Pancreas (tissue), 10 donors: ENCODE measurements at places on chromosomes 12 and 14. TPM values are rescaled to one million over a fixed set of nuclear protein-coding genes. Genes with fewer than 3 reads are reported as not detected.
A peak's percentile ranks its signal among the peaks of the same experiment; 100 is the strongest.

DNA sequence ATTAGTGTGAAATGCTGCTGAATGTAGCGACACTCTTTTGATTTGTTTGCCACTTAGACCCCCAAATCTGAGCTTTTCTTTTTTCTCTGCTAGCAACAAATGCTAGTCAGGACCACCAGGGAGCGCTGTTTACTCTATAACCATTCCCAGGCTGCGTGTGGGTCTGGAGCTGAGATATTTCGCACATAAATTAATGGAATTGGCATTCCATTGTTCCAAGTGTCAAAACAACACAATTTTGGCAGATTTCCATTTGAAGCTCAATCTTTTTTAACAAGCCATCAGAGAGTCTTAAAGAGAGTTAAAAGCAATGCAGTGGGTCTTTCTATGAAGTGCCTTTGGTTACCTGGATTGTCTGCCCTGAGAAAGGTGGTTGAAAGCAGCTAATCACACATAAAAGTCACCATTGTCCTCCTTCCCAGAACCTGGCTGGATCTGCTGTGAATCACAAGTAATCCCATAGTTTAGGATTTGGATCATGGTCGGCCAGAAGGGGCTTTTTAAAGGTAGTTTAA, 7.4 kb upstream of the TMEM132C start:
- H3K27me3 ChIP-seq: no peaks in the 10 kb centered on the region
- no peak overlapping the region for H3K27ac ChIP-seq
- no peak for DNase-seq
- H3K36me3 ChIP-seq: no peaks in the 10 kb centered on the region

DNA sequence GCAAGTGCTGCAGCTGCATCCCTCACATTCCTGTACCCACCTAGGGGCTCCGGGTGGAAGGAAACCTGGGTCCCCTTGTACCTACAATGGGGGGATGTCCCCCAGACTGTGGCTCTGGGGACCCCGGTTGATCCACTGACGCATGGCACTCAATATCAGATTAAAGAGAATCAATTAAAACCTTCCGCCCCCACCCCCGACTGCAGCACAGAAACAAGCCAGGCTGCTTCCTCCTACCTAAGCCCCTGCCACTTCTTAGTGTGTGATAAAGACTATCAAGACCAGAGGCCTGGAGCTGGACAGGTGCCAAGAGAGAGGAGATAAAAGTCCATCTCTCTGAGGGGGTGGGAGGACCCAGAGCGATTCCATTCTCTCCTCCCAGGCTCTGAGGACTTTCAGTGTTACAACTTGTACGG, 28.2 kb upstream of the RPLP0 start:
- H3K4me1 ChIP-seq: peaks cover 52% of the 10 kb centered on the region
- peak overlapping the region; percentile 90 for H3K27ac ChIP-seq
- H3K27me3 ChIP-seq: no peaks in the 10 kb centered on the region
- no peaks in the 10 kb centered on the region for H3K36me3 ChIP-seq
- DNase-seq: no peak

DNA sequence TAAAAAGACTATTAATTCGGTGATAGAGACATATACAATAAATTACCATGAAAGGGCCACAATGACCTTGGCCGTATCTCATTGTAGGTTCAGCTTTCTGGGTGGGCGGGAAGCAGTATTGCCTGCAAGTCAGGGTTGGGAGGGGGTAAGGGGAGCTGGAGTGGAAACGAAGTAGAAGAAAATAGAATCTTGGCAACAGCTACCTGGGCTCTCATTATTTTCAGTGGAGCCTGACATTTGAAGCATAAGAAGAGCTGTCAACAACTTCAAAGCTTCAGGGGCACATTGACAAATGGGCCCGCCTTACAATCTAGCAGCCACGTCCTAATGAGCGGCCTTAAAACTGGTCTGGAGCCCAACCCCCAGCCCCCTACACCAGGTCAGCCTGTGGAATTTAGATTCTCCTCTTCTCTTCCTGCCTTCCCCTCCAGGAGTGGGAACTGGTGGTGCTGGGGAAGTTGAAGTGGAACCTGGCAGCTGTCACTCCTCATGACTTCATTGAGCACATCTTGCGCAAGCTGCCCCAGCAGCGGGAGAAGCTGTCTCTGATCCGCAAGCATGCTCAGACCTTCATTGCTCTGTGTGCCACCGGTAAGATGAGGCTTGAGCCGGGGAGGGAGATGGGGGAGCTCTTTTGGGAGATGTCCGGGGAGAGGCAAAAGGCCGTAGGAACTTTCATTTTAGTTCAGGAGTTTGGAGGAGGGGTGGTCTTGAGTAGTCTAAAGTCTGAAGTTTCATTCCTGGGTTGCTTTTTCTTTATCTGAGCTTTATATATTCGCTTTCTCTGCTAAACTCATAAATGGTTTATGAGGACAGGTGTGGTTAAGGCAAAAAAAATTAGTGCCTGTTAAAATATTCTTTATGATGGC, 5.0 kb downstream of the CCND2 start:
- no peak for DNase-seq
- no peak overlapping the region for H3K27ac ChIP-seq
- peaks cover 13% of the 10 kb centered on the region for H3K4me1 ChIP-seq
- no peaks in the 10 kb centered on the region for H3K27me3 ChIP-seq

- H3K36me3 ChIP-seq: no peaks in the 10 kb centered on the region
- DNase-seq: no peak
These were observed 50.2 kb downstream of the RAB35 start for GRCh38 chr12:120066341-120066740.

DNA sequence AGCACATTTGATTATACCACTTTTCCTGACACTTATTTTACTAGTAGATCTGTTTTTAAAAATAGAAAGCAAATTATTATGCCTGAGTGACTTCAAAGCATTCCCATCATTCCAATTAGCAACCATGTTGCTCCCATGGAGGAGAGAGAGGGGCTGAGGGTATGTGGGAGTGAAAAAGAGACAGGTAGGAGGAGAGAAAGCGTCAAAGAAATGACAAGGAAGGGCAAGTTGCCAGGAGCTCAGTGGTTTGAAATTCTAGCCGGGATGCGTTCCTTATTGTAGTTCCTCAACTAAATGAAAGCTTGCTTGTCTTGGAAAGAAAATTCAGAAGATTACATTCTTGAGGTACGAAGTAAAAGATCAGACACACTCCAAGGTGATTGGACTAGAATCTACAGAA, 92.4 kb upstream of the PKP2 start:
- DNase-seq: no peak
- no peaks in the 10 kb centered on the region for H3K36me3 ChIP-seq
- no peak overlapping the region for H3K4me3 ChIP-seq
- H3K27ac ChIP-seq: no peak overlapping the region

DNA sequence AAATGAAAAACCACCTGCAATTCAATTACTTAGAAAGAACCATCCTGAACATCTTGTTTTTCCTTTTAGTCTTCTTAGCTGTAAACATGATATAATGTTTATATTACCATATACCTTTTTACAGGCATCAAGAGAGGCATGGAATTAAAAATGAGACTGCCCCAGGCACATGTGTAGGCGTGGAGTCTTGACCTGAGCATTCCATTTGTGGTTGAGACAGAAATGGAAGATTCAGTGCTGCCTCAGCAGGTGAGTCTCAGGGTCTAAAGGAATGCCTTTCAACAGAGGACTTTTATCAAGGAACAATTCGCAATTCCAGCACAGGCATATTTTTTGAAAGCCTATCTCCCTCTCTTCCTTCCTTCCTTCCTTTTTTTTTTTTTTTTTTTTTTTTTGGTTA, 8.0 kb upstream of the NANOGNB start:
- no peak overlapping the region for H3K27ac ChIP-seq
- DNase-seq: no peak
- no peaks in the 10 kb centered on the region for H3K4me1 ChIP-seq
- no peaks in the 10 kb centered on the region for H3K36me3 ChIP-seq

DNA sequence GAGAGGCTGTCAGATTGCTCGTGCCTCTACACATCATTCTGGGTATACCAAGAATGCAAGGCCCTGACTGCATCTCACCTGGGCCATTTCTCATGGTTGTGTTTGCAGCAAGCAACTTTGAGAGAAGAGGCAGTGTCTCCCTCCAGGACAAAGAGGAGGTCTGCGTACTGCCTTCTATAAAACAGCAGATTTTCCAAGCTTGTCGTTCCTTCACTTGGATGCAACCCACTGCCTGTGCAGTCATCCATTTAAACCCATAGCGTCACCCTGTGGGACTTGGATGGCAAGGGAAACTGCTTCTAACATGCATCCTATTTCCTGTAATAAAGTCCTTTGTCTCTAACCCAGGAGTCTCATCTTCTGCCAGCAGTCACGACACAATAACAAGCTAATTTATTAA, 1.3 kb downstream of the POMT2 start:
- peaks cover 6% of the 10 kb centered on the region for H3K4me1 ChIP-seq
- no peaks in the 10 kb centered on the region for H3K27me3 ChIP-seq
- H3K27ac ChIP-seq: no peak overlapping the region
- H3K4me3 ChIP-seq: no peak overlapping the region
- DNase-seq: no peak

DNA sequence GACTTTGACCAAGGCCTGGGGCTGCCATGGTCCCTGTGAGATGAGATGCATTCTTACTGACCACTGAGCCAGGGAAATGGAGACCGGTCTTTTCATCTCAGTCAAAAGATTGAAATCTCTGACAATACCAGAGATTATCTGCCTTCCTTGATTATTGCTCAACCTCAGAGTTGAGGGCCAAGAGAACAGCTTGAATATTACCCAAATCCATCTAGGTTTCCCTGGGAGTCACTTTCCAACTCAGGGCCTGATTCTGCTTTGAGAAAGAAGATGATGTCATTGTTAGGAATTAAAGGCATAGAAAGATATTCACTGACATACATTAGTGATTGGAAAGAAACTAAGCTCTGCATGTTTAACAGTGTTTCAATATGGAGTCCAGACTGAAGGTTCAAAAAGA, 515.9 kb upstream of the TBX3 start:
- H3K4me1 ChIP-seq: no peaks in the 10 kb centered on the region
- no peak for DNase-seq
- no peak overlapping the region for H3K27ac ChIP-seq
- no peaks in the 10 kb centered on the region for H3K36me3 ChIP-seq
- no peak overlapping the region for H3K4me3 ChIP-seq

DNA sequence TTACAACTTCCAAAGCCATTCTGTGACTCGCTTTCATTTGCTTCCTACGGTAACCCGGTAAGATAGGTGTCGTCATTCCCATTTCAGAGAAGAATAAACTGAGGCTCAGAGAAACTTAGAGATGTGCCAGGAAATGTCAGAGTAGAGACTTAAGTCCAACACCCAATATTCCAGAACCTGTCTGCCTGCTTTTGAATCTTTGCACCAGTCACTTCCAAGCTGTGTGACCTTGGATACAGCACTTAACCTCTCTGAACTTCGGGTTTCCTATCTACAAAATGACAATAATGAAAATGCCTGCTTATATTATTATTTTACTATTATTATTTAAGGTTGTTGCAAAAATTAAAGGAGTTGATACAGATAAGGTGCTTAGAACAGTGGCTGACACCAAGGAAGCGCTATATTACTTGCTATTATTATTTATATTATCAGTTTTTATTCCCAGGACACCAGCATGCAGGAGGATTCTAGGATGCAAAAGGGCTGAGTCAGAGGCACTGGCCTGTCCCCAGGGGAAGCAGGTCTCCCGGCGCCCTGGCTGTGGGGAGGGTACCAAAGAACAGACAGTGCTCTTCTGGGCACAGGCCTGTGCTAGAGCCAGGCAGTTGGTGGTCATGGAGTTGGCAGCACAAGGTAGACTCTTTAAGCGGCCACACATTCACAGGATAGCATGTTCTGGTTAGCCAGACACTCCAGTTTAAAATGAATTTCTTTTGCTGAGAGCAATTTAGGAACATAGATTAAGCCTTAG, 5.4 kb downstream of the HSPB8 start:
- no peak overlapping the region for H3K4me3 ChIP-seq
- H3K27me3 ChIP-seq: no peaks in the 10 kb centered on the region
- DNase-seq: no peak

DNA sequence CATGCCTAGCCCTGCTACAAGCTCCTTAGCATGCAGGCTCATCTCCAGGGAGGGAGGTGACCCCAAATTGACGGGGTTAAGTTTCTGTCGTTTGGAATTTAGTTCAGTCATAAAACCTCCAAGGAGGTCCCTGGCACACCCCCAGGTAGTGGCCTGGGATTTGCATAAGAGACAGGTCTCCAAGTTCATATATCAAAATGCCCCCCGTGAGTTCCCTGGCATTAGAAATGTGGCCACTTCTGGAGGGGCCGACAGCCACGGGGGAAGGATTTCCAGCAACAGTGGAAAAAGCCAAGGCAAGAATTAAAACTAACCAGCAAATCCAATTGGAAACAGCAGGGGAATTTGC, 228.8 kb downstream of the BCL11B start:
- no peaks in the 10 kb centered on the region for H3K27me3 ChIP-seq
- H3K4me3 ChIP-seq: no peak overlapping the region
- no peaks in the 10 kb centered on the region for H3K4me1 ChIP-seq
- no peak for DNase-seq
- H3K27ac ChIP-seq: no peak overlapping the region

GRCh38 chr12:88896958-88897357, 316.7 kb upstream of the KITLG start:
- H3K4me1 ChIP-seq: no peaks in the 10 kb centered on the region
- H3K4me3 ChIP-seq: no peak overlapping the region
- H3K27ac ChIP-seq: no peak overlapping the region
- H3K27me3 ChIP-seq: no peaks in the 10 kb centered on the region
- no peaks in the 10 kb centered on the region for H3K36me3 ChIP-seq

- no peaks in the 10 kb centered on the region for H3K36me3 ChIP-seq
- H3K27me3 ChIP-seq: no peaks in the 10 kb centered on the region
- H3K4me1 ChIP-seq: peaks cover 16% of the 10 kb centered on the region
- no peak for DNase-seq
- H3K4me3 ChIP-seq: no peak overlapping the region
These were observed 57.5 kb downstream of the DENND5B start for GRCh38 chr12:31533470-31533869.

GRCh38 chr12:39032034-39032433, 126.6 kb upstream of the CPNE8 start:
- no peak overlapping the region for H3K4me3 ChIP-seq
- DNase-seq: no peak
- no peak overlapping the region for H3K27ac ChIP-seq
- H3K4me1 ChIP-seq: no peaks in the 10 kb centered on the region

DNA sequence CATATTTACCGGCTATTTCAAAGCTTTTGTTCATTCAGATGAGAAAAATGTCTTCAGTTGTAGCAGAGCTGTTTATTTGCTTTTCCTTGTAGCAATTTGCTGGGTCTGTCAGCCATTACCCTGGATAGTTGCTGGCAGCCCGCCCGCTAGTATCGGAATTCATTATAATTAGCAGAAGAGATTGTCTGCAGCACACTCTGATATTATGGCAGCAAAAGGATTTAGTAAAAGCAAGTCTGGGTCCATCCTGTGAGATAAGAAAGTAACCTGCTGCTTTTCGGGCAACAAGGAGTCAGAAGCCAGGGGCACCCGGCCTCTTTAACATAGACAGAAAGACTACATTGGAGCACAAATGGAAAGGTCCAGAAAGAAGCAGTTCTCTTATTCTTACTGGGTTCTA, 6.1 kb upstream of the SLC35E3 start:
- no peak for DNase-seq
- H3K27me3 ChIP-seq: no peaks in the 10 kb centered on the region
- no peaks in the 10 kb centered on the region for H3K4me1 ChIP-seq
- no peak overlapping the region for H3K4me3 ChIP-seq

Gene CCDC197
- not detected for total RNA-seq

Gene C12orf42
- not detected for total RNA-seq

Gene DEGS2
- total RNA-seq: 7.3 TPM

Gene FITM1
- total RNA-seq: 12.0 TPM
